ENCODE measurements at places on chromosomes 3 and 15.

GRCh38 chr15:67082007-67082536, 16.7 kb downstream of the SMAD3 start:
- no peak for DNase-seq

DNA sequence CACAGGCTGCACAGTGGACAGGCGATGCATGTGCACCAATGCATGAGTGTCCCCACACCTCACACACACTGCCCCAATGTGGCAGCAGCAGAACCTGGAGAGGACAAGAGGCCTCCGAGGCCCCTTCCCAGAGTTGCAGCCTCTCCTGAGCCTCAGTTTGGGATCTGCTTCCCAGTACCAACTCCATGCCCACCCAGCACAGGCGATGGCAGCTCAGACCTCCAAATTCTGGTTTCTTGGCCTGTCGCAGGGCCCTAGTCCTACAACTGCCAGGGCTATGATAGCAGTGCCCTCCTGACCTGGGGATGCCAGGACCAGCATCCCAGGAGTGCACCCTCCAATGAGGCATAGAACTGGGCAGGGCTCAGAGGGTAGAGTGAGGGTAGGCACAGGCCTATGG, 19.9 kb downstream of the ADAMTS7 start:
- no peak for DNase-seq

DNA sequence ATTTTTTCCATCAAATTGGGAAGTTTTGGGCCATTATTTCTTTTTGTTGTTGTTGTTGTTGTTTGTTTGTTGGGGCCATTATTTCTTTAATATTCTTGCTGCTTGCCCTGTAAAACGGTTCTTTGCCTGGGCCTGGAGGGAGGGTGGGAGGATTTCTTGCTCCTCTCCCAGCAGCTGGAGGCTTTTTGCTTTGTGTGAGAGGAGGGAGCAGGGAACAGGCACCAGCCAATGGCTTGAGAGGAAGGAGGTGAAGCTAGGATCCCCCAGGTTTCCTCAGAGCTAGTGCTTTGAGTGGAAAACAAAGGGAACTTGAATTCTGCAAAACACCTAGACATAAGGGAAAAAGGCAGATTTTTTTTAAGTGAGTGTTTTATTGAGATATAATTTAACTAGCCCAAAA, 61.2 kb upstream of the DNAJC19 start:
- no peak for DNase-seq

GRCh38 chr3:188053710-188054380, 100.1 kb upstream of the LPP start:
- no peak for DNase-seq

DNA sequence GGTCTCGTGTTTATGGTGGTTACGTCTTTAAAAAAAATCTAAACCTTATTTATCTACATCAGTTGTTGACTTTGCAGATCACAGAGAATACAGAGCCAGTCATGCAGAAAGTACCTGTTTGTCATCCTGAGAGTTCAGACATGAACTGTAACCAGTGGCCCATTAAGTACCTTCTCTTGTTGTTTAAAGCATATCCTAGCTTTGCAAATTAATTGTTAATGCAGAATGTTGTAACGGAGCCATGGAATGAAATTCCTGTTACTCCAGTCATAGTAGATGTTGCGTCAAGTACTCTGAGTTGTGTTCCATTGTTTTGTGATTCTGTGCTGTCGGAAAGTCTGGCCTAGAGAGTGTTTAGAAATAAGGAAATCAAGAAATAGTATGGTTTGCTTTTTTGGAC, 205.2 kb downstream of the RBMS3 start:
- peak; percentile 94 for DNase-seq

DNA sequence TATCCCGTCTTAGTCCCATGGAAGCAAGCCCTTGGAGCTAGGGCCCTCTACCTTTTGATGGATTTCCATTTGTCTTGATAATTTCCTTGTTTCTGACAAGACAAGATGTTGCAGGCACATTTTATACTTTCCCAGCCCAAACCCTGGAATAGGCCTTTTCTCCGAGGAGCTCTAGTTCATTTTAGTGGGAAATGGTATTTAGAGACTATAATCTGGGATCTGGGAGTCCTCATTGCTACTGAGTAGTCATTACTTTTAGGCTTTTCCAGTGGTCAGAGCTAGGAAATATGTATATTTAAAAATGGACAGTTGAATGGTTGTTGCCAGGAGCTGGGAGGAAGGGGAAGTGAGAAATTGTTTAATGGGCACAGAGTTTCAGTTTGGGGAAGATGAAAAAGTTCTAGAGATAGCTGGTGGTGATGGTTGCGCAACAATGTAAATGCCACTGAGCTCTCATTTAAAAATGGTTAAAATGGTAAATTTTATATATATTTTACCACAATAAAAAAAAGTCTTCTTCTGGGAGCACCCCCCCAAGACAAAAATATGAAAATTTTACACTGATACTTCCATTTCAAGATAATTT, 31.6 kb downstream of the MLH1 start:
- no peak for DNase-seq

- DNase-seq, result no peak
Measured at GRCh38 chr15:25239471-25240345, 199.1 kb downstream of the UBE3A start.

DNA sequence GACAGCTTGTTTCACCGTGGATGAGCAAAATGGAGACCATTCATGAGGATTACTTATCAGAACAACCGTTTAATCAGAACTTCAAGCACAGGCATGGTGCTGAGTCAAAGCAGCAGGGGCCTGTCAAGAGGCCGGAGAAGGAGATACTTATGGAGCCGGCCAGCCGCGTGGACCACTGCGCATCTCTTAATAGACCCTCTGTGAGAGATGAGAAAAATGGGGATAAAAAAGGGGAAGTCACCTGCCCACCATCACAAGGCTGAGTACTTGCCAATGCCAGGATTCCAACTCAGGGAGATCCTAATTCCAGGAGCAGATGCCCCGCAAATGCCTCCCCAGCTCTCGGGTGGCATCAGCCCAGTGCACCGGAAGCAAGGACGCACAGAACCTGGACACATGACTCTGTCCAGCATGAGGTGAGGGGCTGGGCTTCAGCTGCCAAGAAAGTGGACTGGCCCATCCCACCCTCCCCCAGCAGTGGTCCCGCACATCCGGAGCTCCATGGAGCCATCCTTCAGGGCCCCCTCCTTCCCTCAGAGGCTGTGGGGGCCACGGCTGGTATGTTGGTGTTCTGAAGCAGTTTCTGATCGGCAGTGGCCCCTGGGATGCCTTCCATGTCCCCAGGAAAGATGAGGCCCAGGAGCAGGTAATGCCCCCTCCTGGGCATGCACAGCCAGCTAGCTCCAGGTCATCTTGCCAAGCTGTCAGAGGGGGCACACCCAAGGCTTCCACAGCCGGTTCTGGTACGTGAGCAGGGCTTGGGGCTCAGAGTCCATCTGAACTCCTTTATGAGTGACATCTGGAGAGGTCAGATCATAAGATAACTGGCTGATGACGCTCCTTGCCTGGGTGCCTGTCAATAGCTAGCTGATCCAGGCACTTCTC, 143.8 kb downstream of the ATP10A start:
- DNase-seq, result no peak

- DNase-seq, result peak; percentile 48
Measured at GRCh38 chr15:48974882-48975281, 11.2 kb upstream of the SHC4 start.

GRCh38 chr3:148221303-148221702, 476.4 kb upstream of the AGTR1 start:
- DNase-seq, result no peak

GRCh38 chr3:24487325-24488262, 7.1 kb downstream of the THRB start:
- DNase-seq, result no peak

DNA sequence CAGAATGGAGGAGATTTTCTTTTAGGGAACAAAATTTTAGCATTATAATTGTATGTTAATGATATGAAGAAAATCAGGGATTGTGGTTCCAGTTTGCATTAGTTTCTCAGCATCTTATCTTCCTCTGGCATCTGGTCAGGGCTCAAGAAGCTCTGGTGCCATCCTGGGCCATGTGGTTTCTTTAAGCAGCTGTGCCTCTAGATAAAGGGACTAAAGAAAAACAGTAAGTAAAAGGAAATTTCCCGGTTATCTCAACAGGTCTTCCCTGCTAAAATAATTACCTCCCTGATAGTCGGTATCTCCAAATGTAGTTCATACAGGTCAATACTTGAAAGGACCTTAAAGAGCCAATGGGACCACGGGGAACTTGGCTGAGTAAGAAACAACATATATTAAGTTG, 375.1 kb upstream of the RBMS3 start:
- peak; percentile 24 for DNase-seq

- peak; percentile 36 for DNase-seq
Measured at GRCh38 chr3:15685927-15686326, 84.4 kb downstream of the BTD start.

GRCh38 chr3:192917028-192917403, 640 bp downstream of the MB21D2 start:
- DNase-seq, result no peak

GRCh38 chr3:175129126-175129525, 270.0 kb downstream of the NAALADL2 start:
- DNase-seq, result peak; percentile 25

DNA sequence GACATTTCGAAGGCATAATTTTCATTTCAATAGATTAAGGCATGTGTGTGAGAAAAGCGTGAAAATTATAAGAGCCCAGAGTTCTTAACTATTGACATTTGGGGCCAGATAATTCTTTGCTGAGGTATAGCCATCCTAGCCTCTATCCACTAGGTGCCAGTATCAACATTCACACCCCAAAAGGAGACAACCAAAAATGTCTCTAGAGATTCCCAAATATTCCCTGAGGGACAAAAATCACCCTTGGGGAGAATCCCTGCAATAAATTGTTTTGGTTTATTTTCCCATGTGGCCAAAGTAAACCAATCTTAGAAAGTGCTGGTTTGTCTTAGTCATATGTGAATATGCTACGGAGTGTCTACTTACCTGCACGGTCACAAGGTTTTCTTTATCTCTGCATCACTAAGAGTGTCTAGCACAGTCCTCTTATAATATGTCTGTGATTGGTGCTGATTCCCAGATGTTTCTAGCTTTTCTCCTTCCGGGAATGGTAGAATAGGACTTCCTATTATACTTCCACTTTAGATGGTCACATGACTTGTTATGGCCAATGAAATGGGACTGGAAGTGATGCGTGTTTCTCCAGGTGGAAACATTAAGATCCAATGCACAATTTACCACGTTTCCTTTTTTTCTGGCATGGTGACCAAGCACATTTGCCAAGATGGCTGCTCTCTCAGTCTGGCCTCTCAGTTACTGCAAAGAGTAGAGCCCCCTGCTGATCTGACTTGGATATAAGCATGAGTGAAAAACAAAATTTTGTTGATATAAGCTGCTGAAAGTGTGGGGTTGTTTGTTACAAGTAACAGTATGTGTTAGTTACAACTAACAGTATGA, 8.0 kb upstream of the KBTBD8 start:
- no peak for DNase-seq
